ENCODE measurements at places on chromosomes 13 and 19.
A peak's percentile ranks its signal among the peaks of the same experiment; 100 is the strongest.

GRCh38 chr13:93670866-93671265, 444.3 kb downstream of the GPC6 start:
- DNase-seq, result no peak

- DNase-seq, result no peak
These were observed 8.7 kb downstream of the ADAMTS10 start for GRCh38 chr19:8601796-8602195.

- DNase-seq, result no peak
These were observed 574.2 kb downstream of the PCDH9 start for GRCh38 chr13:66655847-66656454.

GRCh38 chr19:52535771-52536447, 8.4 kb downstream of the ZNF808 start:
- DNase-seq, result peak; percentile 97

DNA sequence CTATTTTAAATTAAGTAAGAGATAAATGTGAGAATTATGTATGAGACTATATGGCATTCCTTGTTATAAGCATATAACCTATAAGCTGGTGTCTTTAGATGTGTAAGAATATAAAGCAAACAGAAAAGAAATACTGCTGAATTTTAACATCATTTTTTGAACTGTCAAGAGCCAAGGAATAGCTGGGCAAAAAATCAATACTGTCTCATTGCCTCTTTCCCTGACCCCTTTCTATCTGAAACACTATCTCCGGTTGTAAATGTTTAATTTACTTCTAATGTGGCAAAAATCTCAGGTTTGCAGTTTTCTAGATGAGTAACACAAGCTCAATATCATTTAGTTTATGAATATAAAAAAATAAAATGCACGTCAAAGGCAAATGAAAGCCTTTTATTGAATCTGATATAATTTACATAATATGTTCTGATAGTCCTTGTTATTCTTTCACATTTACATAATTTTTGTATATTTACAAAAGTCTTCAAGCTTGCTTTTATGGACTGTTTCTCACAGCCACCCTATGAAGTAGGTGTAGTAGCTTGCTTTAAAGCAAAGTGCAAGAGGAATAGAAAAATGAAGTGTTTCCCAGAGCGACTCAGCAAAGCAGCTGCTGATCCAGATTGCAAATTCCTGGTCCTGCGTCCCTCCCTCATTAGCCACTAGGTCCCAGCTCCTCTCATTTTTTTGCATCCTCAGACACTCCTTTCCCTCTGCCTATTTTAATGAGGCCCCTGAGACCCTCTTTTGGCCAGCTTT, 188.2 kb upstream of the RFC3 start:
- DNase-seq, result no peak

- DNase-seq, result no peak
These were observed 1521.0 kb downstream of the UQCRFS1 start for GRCh38 chr19:27691991-27692390.

- no peak for DNase-seq
These were observed 28.7 kb upstream of the MEDAG start for GRCh38 chr13:30877335-30877734.

DNA sequence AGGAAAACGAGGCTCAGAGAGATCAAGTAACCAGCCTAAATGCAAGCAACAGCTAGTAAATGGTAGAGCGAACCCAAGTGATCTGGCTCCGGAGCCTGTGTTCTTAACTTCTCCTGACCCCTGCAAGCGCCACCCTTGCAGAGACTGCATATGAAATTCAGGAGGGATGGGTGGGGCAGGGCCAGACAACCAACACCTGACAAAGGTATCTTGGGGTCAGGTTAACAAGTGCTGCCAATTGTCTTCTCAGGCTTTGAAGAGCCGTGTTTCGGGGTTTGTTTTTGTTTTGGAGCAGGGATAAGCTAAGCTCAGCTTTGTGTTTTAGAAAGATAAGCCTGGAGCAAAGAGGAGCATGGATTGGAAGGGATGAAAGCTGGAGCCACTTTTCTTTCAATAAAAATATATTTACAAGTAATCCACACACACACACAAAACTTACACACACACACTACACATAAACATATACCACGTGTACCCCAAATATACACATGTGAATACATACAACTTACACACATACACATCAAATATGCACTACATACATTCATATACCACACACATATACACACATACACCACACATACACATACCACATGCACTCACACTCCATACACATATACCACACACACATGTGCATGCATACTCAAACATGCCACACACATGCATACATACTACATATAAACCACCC, 722.0 kb downstream of the DIAPH3 start:
- no peak for DNase-seq

- peak; percentile 62 for DNase-seq
These were observed 7.7 kb downstream of the PLEKHF1 start for GRCh38 chr19:29672933-29673336.

DNA sequence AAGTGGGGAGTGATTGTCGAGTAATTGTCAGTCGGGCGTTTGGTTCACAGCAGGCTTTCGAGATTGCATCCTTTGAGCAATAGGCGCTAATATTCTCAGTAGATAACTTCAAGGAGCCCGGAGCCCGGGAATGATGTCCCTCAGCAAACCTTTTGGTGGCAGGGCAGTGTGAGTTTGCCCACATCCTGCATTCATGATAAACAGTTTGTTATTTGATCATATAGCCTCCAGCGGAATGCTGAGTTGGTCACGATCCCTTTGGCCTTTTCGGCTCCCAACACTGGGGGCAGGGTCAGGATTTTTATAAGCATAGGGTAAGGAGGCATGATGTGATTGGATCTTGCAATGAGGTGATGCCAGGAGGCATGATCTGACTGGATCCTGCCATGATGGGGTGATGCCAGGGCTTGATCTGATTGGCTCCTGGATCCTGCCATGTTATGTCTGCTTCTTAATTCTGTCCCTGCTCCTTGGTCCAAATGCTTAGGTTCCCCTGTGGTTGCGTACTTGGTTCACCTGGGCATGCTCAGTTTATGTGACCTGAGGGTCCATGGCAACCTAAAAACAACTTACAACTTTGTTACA, 38.2 kb upstream of the IGSF23 start:
- no peak for DNase-seq

DNA sequence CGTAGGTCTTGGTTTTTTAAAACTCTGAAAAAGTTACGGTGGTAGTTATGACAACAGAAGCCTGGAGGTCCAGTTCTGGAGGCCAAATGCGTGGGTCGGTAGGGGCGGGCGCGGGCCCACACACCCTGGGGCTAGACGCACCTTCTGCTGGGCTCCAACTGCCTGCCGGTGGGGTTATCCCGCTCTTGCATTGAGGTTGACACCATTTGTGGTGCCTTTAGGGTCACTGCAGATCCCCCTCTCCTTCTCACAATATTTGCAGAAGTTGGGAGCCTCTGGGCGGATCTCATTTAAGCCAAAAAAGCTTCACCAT, 81.6 kb downstream of the CHST8 start:
- peak; percentile 45 for DNase-seq

GRCh38 chr19:29079356-29080032, 133.5 kb downstream of the UQCRFS1 start:
- DNase-seq, result no peak

GRCh38 chr19:43755256-43755801, 567 bp upstream of the SMG9 start:
- DNase-seq, result peak; percentile 90

DNA sequence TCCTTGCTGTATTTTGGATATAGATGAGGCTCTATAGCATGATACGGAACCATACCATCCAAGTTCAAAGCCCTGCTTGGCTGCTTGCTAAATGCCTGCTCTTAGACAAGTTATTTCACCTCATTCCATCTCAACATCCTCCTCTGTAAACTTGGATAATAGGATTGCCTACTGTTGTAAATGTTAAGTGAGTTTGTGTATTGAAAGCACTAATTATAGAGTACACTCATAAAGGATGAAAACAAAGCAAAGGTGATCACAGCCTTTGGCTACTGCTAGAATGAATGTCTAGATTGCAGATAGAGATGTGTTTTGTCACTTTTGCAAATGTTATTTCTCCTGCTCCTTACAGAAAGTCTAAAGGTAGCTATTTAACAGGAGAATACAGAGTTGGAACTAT, 34.3 kb upstream of the STARD13 start:
- no peak for DNase-seq

DNA sequence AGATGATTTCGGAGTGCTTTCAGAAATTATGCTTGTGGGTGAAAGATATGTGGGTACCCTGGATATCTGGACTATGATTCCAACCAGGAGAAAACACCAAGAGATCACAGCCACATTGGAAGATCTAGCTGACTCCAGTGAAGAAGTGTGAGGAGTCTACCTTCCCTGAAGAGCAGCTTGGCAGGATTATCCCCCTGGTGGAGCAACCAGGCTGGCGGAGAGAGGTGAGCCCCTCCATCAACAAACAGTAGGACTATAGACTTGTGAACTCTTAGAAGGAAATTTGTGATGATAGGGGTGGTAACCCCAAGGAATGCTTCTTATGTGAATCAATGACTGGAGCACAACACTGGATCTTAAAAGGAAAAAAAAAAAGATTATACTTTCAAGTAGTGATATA, 47.8 kb upstream of the DIAPH3 start:
- DNase-seq, result no peak

DNA sequence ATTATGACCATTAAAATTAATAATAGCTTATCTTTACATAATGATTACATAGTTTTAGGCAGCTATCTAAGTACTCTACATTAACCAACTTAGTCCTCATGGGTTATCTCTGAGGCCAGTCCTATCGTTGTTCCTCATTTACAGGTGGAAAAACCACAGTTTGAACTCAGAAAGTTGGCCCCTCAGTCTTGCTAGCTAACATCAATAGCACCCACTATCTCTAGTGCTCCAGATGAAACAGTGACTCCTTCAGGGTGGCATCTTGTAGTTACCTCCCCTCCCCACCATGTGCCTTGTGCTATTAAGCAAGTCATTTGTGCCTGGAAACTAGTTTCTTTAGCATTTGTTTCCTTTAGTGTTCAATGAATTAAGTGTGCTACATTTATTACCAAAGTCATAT, 1086.7 kb downstream of the EFNB2 start:
- no peak for DNase-seq

GRCh38 chr19:12933287-12934072, at the start of gene FARSA:
TSS of gene FARSA (minus strand) at chr19:12933711. CDS start at chr19:12933696, 15 bp downstream.
- peak; percentile 94 for DNase-seq

DNA sequence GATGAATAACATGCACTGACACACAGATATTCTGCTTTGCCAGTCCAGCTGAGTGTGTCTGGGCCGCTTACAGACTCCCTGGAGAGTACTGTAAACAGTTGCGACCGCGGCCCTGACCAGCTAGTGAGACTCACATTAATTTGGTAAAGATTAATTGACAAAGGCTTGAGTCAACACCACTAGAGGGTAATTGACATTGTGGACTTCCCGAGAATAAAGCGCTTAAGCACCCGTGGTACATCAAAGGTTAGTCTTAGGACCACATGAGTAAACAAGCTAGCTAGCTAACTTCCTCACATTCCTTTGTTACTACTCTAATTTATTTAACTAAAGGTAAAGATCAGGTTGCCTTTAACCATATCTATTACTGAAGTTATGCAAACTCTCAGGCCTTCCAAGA, 624.4 kb upstream of the ARGLU1 start:
- DNase-seq, result no peak

DNA sequence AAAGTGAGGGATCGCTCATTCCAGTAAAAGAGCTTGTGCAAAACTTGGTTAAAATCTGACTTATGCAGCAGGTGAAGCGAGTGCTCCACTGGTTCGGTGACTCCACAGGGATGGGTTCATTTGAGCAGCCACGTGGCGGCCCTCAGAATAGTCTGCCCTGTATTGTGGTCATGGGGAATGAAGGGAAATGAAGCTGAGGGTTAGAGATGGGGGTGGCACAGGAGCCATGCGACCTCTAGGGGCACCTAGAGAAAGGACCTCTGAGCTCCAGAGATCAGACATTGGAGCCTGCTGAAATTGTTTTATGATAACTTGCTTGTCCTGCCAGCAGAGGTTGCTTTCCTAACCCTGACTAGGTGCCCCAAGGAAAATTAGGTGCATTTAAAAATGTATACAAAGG, 26.6 kb downstream of the CBY2 start:
- DNase-seq, result no peak

- peak; percentile 20 for DNase-seq
These were observed 14.4 kb downstream of the C3 start for GRCh38 chr19:6705931-6706632.

- DNase-seq, result no peak
These were observed 82.2 kb downstream of the HS6ST3 start for GRCh38 chr13:96172066-96172465.

GRCh38 chr13:113746143-113746525, 12.9 kb upstream of the TMEM255B start:
- DNase-seq, result peak; percentile 8

DNA sequence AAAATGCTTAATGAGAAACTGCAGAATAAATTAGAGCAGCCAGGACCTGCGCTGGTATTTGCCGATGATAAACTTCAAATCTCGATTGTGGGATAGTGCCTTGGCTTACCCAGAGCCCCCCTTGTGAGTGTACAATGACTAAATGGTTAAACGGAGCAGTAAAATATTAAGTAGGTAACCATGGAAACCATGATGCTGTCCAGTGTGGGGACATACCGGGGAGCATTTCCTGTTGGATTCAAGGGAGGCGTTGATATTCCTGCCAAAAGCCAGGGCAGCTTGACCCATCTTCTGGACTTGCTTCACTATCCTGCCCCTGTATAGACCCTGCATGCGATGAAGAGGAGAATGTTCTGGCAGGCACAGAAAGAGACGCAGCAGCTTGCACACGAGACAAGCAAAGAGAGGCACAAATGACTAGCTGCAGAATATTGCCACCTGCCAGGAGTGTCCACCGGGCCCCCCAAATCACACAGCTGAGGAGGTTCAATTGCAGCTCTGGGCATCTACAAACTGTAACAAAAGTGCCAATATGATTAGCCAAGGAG, 255.3 kb upstream of the TSHZ3 start:
- DNase-seq, result no peak

- DNase-seq, result no peak
These were observed 92.3 kb upstream of the ANKRD10 start for GRCh38 chr13:111007209-111007608.

GRCh38 chr19:18233224-18233825, 7.1 kb upstream of the PDE4C start:
- no peak for DNase-seq

GRCh38 chr13:111017755-111018459, 97.2 kb upstream of the ARHGEF7 start:
- no peak for DNase-seq

DNA sequence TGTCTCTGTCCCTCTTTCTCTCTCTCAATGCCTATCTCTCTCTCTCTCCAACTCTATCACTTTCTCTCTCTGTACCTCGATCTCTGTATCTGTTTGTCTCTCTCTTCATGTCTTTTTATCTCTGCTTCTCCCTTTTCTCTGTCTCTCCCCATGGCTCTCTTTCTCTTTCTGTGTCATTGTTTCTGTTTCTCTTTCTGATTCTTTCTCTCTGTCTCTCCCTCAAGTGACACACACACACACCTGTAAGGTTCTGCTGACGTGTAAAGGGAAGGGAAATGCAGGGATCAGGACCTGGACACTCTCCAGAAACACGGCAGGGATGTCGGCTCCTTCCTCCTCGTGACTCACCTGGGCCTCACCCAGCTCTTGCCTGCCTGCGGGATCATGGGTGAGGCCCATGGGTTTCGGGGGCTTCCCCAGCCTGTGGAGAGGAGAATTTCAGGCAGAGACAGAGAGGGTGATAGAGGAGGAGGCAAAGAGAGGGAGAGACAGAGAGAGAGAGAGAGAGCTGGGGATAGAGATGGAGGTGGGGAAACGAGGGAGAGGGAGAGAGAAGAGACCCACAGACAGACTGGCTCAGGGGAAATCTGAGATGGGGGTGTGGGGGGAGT, 5.4 kb upstream of the PLAUR start:
- no peak for DNase-seq

Measured in Right ventricle myocardium inferior (tissue), 1 donor.